Gastrocnemius medialis (tissue), 4 donors: ENCODE measurements at places on chromosomes 3 and 15. TPM values are rescaled to one million over a fixed set of nuclear protein-coding genes. Genes with fewer than 3 reads are reported as not detected.

DNA sequence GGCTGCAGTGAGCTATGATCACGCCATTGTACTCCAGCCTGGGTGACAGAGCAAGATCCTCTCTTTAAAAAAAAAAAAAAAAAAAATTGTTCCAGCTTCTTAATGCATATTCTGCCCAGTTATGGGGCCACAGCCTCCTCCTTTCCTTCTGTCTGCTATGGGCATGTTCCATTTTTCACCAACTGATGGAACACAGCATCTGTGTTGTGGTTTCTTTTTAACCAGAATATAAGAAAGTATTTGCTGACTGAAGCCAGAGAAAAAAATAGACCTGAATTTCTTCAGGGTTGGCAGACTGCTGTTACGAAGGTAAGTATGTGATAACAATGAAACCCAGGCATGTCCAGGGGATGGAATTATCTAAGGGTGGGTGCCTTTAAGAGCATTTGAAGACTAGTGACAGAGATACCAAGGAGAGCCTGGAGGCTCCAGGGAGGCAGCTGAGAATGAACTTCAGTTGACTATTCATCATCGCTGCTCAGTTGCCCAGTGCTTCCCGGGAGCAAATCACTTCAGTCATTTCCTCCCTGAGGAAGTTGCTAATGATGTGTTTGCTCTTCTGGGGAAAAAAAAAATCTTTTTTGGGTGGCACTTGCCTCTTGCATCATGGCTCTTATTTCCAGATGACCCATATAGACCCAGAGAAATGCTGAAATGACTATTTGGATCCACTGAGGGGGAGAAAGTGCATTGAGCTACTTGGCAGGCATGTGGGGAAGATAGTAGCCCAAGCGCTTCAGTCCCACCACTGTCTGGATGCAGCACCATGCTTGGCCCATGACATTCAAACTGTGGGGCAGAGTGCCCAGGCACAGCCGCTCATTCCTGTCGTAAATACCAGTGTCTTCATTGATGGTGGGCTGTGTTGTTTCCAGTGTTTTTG lies 14.5 kb downstream of the NCBP2 start:
- DNase-seq, result no peak
- no peaks in the 10 kb centered on the region for H3K27me3 ChIP-seq
- no peak overlapping the region for H3K4me3 ChIP-seq
- H3K4me1 ChIP-seq, result no peaks in the 10 kb centered on the region
- no peak overlapping the region for H3K27ac ChIP-seq

The STARD5 gene
- 0.36 TPM for total RNA-seq

DNA sequence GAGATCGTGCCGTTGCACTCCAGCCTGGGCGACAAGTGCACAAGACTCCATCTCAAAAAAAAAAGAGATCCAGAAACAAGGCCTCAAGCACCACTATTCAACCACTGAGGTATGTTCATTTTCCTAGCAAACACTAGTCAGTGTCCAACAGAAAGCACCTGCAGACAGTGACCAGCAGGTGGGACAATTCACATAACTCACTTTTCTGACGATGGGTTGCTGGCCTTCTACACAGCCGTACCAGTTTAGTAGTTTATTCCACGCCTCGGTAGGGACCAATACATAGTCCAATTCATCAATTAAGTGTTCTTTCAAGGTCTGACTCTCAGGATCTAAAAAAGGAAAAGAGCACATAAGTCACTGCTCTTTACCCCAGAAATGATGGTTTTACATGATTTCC lies 12.4 kb downstream of the USP4 start:
- DNase-seq, result no peak
- no peak overlapping the region for H3K27ac ChIP-seq
- no peaks in the 10 kb centered on the region for H3K27me3 ChIP-seq
- H3K4me1 ChIP-seq, result no peaks in the 10 kb centered on the region
- H3K4me3 ChIP-seq, result no peak overlapping the region

- H3K4me3 ChIP-seq, result no peak overlapping the region
- no peaks in the 10 kb centered on the region for H3K36me3 ChIP-seq
- H3K27me3 ChIP-seq, result no peaks in the 10 kb centered on the region
- no peak for DNase-seq
- H3K27ac ChIP-seq, result no peak overlapping the region
Observed at GRCh38 chr3:124269619-124270018, 277.7 kb upstream of the ROPN1 start.
